ENCODE measurements at places on chromosomes 1 and 21. TPM values are rescaled to one million over a fixed set of nuclear protein-coding genes. Genes with fewer than 3 reads are reported as not detected.
A peak's percentile ranks its signal among the peaks of the same experiment; 100 is the strongest.

GRCh38 chr1:168717906-168718891 lies 10.8 kb downstream of the DPT start:
- no peaks in the 10 kb centered on the region for H3K36me3 ChIP-seq
- DNase-seq, result no peak
- H3K27me3 ChIP-seq, result no peaks in the 10 kb centered on the region
- peaks cover 11% of the 10 kb centered on the region for H3K4me1 ChIP-seq
- peak overlapping the region; percentile 56 for H3K27ac ChIP-seq
- no peak overlapping the region for H3K4me3 ChIP-seq

Gene HES4
- 7.2 TPM for total RNA-seq

- H3K27ac ChIP-seq, result peak overlapping the region; percentile 91
- H3K4me3 ChIP-seq, result no peak overlapping the region
- H3K36me3 ChIP-seq, result no peaks in the 10 kb centered on the region
- H3K27me3 ChIP-seq, result no peaks in the 10 kb centered on the region
Measured at GRCh38 chr1:51643362-51643761, 26.5 kb downstream of the OSBPL9 start.

- H3K36me3 ChIP-seq, result no peaks in the 10 kb centered on the region
- H3K27me3 ChIP-seq, result no peaks in the 10 kb centered on the region
- H3K4me1 ChIP-seq, result peaks cover 16% of the 10 kb centered on the region
- no peak overlapping the region for H3K27ac ChIP-seq
- H3K4me3 ChIP-seq, result no peak overlapping the region
Measured at GRCh38 chr1:85240174-85240601, 19.3 kb downstream of the C1orf52 start.

Gene THEM5
- total RNA-seq, result not detected

DNA sequence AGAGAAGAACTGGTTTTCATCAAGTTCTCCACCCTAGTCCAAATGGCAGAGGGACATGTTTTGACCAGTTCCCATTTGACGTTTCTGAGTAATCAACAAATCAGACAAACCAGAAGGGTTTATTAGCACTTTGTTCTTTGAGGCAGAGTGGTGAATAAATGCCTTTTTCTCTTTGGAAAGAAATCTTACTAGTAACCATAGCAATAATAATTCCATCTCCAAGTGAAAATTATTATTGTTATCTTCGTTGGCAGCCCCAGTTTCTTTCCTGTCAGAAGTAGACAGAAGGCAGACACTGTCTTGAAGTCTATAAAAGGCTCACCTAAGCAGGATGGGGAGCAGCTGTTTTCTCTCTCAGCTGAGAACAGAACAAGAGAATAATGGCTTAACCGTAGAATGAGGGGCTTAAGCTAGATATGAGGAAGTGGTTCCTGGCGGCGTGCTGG lies 391.6 kb downstream of the PBX1 start:
- no peak for DNase-seq
- H3K36me3 ChIP-seq, result no peaks in the 10 kb centered on the region

- DNase-seq, result no peak
- H3K27ac ChIP-seq, result no peak overlapping the region
- no peaks in the 10 kb centered on the region for H3K36me3 ChIP-seq
Measured at GRCh38 chr1:145884675-145885074, 991 bp downstream of the ANKRD35 start.

DNA sequence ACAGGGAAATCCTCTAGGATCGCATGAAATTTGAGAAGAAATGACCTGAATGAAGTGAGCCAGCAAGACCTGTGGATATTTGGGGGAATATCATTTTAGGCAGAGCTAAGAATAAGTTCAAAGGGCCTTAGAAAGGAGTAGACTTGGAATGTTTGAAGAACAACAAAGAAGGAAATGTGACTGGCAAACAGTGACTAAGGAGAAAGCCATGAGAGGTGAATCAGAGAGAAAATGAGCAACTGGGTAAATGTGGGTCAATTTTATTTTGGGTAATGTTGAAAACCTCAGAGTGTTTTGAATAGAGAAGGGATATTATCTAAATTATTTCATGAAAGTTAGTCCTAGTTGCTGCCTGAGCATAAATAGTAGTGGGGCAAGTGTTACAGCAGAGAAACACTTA lies 672.8 kb downstream of the LMO4 start:
- no peak overlapping the region for H3K4me3 ChIP-seq
- H3K27ac ChIP-seq, result no peak overlapping the region
- no peaks in the 10 kb centered on the region for H3K4me1 ChIP-seq
- no peak for DNase-seq
